ENCODE measurements at places on chromosomes 16 and 17.

DNA sequence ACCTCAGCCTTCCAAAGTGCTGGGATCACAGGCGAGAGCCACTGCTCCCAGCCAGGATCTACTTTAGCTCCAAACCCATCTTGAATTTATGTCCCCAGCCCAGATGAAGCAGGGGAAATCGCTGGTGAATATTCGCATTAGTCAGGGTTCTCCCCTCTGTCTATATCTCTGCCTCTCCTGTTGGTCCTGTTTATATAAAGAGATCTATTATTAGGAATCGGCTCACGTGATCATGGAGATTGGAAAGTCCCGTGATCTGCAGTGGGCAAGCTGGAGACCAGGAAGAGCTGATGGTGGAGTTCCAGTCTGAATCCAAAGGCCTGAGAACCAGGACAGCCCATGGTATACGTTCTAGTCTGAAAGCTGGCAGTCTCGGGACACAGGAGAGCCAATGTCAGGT is 382.8 kb downstream of the SEC14L1 start:
- DNase-seq: no peak

DNA sequence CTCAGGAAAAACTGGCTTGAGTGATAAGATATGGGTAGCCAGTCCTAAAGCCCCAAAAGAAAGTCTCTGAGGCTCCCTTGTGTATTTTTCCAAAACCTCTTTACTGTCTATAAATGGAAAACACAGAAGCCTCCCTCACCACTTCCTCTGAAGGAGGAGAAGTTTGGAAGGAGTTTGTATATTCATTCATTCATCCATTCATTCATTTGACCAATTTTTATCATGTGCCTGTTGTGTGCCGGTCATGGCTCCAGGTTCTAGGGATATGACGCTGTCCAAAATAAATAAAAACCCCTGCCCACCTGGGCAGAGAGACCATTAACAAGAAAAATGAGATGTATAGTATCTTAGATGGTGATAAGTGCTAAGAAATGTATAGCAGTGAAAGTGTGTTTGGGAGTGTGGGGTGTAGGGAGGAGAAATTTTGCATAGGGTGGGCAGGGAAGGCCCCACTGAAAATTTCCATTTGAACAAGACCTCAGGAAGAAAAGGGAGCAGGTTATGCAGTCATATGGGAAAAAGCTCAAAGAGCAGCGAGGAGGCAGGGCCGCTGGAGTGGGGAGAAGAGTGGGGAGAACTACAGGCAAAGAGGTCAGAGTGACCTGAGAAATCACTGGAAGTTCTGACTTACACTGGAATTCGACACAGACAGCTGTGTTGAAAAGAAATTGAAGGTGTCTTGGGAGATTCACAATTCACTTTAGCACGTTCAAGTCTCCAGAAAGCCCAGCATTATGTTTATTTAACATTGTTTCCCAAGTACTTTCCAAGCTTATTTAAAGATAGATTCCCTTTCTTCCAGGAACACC is 6.1 kb upstream of the WIPI1 start:
- DNase-seq: no peak

DNA sequence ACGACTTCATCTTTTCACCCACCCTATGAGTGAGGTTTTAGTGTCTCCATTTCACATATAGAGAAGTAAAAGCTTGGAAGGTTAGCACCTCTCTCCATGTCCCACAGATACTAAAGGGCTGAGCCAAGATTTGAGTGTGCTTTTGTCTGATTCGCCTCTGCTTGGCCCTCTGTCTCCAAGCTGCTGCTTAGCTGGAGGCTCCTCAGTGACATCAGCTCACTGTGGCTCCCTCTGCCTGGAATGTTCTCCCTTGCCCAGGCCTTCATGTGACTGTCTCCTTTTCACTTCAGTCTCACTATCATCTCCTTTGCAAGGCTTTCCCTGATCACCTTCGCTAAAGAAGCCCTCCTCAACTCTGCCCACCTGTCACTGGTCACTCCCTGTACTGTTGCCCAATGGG is 84.5 kb upstream of the HSBP1 start:
- DNase-seq: no peak

DNA sequence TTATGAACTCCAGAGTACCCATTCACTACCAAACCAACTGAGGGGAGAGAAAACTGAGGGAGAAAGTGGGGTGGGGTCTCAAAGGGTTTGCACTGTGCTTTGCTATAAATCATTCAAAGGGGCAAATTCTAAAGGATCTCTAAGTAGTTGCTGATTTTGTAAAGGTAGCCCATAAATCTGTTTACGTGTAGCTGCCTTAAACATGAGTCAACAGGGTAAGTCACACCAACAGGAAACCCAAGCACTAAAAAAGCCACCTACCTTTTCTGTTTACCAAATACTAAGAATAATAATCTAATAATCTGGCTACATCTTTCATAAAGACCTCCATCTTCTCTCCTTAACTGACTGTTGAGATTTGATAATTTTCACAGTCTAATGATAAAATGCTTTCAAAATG is 8.4 kb upstream of the HSBP1 start:
- no peak for DNase-seq

DNA sequence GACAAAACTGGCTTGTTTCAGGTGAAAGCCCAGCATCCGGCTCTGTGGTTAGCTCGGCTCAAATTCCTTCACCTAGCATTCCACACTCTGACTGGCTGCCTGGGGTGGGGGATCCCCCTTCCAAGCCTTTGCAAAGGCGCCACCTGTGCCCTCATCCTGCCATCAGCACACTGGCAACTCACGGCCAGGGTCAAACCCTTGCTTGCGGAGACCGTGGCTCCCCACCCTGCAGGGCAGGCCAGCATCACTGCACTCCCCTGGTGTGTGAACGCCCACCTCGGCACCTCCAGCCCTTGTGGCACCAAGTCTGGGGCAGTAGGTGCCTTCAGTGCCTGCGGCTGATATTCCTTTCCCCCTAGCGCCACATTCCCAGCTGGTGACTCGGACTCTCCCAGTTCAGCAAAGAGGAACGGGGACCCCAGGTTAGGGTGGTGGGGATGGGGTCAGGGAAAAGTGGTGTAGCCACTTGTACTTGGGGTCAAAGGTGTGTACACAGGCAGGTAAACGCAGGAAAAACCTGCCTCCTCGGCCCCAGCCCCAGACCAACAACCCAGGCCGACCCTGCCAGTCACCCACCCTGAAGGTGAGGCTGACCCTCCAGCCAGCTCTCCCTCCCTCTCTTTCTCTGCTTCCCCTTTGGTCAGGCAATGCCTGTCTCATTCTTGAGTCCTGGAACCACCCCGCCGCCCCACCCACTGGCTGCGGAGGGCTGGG is 1.1 kb downstream of the FLII start:
- DNase-seq: no peak

- no peak for DNase-seq
Observed at GRCh38 chr17:79658811-79659207, 48.0 kb upstream of the RBFOX3 start.

DNA sequence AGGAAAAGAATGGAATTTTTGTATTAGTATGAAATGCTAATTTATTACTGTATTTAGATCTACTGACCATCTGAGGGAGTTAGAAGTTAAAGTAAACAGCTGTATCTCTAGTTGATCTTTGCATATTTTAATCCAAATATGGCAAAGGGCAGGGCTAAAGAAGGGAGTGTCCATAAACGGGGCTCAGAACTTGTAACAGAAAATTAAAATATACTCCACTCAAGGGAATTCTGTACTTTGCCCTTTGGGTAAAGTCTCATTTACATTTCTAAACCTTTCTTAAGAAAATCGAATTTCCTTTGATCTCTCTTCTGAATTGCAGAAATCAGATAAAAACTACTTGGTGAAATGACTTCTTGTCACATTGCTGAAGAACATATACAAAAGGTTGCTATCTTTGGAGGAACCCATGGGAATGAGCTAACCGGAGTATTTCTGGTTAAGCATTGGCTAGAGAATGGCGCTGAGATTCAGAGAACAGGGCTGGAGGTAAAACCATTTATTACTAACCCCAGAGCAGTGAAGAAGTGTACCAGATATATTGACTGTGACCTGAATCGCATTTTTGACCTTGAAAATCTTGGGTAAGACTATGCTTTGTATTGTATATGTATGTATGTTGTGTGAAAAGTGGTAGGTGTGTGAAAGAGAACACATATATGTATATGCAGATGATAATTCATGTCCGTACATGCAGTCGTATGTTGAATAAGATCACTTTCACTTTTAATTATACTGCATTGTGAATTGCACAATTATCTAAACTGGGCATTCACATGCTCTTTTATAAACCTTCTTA is at the start of gene ASPA:
ASPA (plus strand) TSS at position 186 of the 799 bp plus-strand sequence; CDS start at position 349, 163 bp downstream.
- no peak for DNase-seq

- DNase-seq: no peak
Observed at GRCh38 chr17:46097497-46097896, 95.7 kb downstream of the KANSL1 start.

GRCh38 chr16:35631261-35631945 is 2172.0 kb downstream of the TP53TG3F start:
- DNase-seq: no peak

DNA sequence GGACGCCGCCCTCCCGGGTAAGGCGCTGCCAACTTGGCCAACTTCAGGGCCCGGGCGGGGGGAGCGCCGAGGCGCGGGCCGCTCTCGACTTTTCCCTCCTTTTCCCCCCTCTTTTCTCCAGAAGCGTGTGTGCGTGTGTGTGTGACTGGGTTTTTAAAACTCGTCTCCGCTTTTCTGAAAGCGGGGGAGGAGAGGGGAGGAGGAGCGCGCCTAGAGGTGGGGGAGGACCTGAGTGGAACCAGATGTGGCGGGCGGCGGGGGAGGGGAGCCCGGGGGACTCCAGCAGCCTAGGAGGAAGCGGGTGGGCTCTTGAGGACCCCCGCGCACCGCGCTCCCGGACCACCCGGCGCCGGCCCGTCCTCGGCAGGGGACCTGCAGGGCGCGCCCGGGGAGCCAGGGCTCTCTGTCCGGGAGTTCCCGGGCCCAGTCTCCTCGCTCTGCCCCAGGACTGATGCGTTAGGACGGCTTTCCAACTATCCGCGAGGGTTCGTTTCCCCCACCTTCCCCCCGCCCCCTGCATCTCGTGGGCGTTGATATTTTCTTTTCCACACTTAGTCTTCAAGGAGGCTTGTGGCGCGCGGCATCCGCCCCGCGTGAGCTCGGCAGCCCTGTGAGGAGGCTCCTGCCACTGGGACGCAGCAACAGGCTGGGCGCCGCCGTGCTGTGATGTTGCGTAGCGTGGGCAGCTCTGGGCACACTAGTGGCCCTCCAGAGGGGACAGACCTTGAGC is 599 bp downstream of the MRC2 start:
- DNase-seq: no peak

DNA sequence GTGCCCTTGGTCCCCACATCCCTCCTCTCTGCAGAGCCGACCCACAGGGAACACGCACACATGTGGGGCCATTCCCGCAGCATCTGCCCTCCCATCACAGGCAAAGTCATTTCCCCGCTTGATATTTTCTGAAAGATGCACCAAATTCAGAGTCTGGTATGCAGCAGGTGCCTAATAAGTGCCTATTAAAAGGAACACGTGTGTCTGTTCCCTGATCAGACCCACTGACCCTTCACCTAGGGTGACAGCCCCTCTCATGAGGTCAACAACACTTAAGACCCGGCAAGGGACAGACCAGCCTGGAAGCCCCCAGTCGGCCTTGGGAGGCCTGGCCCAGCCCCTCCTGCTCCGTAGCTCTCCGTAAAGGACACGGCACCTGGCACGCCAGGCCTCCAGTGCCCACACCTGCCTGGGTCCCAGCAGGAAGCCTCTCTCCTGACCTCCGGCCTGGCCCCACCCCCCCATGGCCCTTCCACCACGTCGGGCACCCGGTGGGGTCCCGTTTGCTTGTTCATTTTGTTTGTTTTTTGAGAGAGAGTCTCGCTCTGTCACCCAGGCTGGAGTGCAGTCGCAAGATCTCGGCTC is 20.0 kb downstream of the UNKL start:
- no peak for DNase-seq

GRCh38 chr16:84677849-84678248 is 22.0 kb upstream of the USP10 start:
- no peak for DNase-seq

- no peak for DNase-seq
Observed at GRCh38 chr17:2723997-2724783, 12.6 kb upstream of the CLUH start.
